ENCODE measurements at places on chromosomes 5 and 9.

- no peak for DNase-seq
Measured at GRCh38 chr5:76576996-76577395, 46.2 kb downstream of the F2RL2 start.

GRCh38 chr9:8857926-8858595 lies 1058.5 kb upstream of the DMAC1 start:
- DNase-seq: peak; percentile 5

DNA sequence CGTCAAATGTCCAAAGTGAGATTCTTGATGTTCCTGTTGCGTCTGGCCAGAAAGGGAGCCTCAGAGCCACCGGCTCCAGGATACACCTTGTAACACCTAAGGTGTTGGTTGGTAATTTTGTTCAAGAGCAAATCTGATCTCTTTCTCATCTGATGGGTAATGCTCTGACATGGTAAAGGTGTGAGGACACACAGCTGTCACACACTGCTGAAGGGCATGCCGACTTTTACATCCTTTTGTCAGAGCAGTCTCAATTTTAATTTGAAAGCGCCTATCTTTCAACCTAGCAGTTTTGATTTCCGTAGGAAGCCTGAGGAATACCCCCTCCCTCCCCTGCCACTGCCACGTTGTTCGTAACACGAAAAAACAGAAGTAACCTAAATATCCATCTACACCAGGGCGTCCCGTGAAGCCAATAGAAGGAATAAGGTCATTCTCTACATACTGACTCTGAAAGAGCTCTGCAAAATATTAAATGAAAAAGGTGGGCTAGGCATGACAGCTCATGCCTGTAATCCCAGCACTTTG lies 57.4 kb downstream of the TSTD2 start:
- DNase-seq: no peak

DNA sequence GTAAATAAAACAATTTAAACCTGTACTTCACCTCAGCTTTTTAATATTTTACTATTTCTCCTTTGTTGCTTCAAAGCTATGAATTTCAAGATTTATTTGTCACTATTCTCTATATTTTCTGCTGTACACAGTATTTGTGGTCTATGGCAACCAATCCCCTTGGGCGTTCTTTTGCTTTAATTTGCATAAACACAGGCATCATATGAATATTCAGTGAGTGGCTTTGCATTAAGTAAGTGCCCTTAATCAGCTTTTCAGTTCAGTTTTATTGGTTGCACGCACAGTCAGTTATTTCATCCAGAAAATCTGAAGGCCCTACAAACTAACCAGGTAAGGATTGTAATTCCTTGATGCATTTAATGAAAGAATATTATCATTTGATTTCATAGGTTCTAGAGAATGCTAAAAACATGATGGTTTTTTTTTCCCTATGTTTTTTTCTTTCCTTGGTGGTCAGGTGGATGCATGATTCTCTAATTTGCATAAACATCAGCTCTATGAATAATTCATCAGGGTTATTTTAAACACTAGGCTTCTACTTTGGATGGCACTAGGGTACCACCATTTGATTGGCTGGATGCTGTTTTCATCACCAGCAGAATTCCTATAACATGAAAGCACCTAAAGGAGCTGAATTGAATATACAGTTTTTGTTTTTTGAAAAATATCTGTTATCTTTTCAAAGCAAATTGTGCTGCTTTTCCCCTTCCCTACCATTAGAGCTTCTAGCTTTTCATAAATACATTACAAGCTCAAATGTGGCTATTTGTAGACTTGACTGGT lies 249.2 kb upstream of the CCNH start:
- no peak for DNase-seq

DNA sequence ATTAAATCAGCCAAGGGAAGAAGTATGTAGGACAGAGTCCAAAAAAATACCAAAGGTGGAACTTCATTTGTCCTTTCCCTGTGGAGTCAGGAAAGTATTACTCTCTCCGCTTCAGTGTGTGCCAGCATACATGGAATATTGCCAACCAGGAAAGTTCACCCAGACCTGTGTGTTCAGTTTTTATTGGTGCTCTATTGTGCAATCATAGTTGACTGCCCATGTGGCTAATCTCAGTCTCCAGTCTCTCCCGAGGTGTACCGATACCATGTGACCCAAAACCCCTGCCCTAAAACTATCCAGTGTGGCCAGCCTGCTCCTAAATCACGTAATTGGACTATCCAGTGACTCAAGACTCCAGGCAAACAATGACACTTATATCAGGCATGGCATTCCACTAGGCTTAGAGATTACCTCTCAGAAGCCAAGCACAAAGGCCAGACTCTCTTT lies 38.8 kb downstream of the NFX1 start:
- DNase-seq: no peak

DNA sequence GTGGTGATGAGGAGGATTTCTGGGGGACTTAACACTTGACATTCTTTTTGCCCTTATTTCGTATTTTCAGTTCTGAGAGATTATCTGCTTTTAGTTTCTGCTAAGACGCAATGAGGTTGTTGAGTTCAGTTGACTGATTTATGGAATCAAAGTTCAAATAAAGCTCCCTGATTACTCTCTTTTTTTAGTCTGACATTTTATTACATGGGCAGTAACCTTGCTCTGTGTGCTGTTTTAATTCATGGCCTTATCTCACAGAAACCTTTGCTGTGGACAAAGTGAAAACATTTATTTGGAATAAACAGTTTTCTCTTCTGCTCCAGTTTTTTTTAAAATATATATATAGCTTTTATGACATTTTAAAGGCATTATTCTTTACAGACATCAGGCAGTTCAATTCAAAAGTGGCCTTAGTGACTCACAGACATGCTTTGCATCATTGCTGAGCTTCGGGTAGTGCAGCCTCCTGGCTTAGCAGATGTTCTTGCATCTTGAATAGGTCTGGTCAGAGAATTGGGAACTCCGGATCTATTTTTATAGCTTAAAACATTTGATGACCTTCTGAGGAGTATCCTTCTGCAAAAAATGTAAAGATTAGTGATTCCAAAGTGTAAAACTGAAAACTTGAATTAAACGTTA lies 162.9 kb downstream of the FAM170A start:
- DNase-seq: no peak

DNA sequence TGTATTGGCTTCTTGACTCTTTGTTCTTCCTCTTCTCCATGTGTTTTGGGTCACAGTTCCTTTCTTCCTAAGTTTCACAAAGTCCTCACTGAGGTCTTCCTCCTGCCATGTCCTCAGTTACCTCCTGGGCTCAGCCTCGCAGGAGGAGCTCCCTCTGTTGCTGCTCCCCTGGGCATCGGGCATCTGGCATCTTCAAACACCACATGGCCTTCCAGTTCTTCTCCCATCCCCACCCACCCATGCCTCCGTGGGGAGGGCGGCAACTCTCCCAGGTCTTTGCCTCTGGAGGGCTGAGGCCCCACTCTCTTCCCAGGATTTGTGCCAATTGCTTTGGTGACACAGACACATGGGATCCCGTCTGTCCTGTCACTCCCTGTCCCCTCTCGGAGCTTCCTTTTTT lies 22.8 kb downstream of the MRPL36 start:
- DNase-seq: no peak

- DNase-seq: no peak
Measured at GRCh38 chr5:71924325-71924724, 182.9 kb upstream of the MAP1B start.

DNA sequence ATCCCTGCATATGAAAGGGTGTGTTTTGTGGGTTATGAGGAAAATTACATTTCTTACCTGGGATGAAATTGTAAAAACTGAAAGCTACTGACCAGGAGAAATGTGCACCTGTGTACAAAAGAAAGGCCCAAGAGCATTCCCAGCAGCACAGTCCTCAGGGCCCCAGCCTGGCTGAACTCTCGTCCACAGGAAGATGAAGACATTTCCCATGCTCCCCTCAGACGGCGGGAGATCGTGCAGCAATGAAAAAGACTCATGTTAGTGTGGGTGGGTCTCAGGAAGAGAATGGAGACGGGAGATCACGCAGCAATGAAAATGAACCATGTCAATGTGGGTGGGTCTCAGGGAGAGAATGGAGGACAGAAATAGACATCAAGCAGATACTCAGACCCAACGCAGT lies 12.6 kb upstream of the LCN15 start:
- DNase-seq: no peak

DNA sequence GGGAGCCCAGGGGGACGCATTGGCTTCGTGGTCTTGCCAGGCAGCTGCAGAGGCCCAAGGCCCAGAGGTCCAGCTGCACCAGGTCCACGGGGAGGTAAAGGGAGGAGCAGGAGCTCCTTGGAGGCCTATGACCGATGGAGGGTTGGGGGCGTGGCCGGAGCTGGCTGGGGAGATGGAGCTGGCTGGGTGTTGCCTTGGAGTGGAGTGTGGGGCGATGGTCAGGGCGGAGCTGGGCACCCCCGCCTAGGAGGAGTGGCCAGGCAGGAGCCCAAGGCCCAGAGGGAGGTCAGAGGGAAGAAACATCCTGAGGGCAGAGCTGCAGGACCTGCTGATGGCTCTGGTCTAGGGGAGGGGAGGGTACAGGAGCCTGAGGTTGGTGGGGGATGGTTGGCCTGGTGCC lies 44.6 kb downstream of the KCNT1 start:
- DNase-seq: no peak

DNA sequence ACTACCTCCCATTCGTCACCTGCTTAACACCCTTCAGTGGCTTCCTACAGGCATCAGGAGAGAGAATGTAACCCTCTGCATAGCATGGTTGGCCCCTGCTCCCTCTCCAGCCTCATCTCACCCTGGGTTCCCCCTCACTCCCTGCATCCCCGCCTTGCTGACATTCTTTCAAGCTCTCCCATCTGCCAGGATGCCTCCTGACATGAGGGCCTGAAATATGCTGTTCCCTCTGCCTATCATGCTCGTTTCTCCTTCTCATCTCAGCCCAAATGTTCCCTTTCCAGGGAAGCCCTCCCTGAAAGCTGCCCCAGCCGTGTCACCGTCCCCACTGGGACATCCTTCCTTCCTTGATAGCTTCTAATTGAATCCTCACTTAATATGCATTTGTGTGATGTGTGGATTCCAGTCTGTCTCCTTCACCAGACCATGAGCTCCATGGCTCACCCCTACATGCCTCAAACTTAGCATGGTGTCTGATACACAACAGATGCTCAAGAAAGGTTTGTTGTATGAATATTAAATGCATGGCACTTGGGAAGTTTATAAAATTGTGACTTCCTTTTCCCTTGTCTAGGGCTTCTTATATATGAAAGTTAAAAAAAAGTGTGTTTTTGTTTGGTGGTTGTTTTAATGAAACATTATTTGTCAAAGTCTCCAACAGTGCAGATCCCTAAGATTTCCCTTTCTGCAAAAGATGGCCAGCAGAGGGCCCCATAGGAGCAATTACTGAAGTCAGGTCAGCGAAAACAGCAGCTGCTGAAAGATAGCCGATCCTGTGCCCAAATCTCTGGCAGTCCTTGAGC lies 7.3 kb upstream of the C5orf58 start:
- peak; percentile 72 for DNase-seq

DNA sequence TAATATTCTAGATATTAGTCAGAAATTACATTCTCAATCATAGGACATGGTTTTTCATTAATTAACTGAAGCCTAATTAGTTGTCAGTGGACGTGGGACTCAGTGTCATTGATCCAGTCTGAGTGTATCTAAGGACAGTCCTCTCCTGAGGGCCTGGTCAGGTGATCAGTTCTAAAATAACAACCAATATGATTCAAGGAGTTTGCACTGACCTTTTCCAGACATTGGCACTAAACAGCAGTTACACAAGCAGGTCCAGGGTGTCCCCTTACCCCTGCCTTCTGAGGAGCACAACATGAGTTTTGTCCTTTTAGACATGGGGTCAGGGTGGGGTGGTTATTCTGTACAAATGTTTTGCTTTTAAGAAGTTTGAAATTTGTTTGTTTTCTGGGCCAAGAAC lies 97.8 kb downstream of the CMYA5 start:
- DNase-seq: no peak

GRCh38 chr9:13993632-13994185 lies 320.2 kb downstream of the NFIB start:
- DNase-seq: no peak

DNA sequence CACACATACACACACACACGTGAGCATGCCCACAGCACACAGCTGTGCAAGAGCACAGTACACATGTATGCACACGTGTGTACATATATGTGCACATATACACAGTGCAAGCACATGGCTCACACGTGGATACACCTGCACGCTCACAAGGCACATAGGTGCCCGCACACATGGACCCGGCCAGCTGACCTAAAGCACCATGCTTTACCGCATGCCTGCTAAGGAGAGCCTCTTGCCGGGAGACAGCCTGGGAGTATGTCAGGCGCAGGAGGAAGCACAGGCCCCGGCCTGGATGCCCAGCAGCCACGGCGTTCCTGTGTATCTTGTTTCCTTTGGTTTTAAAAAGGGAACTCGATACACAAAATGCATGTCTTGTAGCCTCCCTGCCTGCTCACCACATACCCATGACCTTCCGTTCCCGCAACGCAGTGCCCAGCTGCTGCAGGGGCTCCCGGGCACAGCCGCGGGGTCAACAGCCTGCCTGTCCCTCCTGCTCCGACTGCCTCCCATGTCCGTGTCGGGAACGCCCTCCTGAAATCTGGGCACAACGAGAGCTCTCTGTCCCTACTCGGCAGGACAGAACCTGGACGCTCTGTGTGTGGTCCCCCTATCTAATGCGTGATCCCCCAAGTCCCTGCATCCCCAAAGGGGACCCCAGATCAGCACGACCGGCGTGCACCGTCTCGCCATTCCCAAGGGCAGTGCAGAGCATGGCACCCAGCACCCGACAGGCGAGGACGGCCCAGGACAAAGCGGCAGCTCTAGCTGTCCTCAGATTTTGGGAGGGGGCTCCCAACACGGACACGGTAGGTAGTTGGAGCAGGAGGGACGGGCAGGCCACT lies 3.6 kb downstream of the SLC12A7 start:
- DNase-seq: no peak

GRCh38 chr5:82066791-82067190 lies 95.0 kb downstream of the ATG10 start:
- no peak for DNase-seq

DNA sequence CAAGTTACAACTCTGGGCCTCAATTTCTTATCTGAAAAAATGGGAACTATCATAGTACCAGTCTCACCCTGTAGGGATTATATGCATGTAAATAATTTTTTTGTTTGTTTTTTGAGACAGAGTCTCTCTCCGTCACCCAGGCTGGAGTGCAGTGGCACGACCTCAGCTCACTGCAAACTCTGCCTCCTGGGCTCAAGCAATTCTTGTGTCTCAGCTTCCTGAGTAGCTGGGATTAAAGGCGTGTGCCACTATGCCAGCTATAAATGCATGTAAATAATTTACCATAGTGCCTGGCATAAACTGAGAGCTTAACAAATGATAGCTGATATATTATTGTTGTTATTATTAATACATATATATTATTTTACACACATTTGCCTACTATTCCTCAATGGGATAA lies 3.0 kb upstream of the ARHGAP26 start:
- DNase-seq: no peak

- DNase-seq: no peak
Measured at GRCh38 chr5:12095808-12096281, 191.6 kb upstream of the CTNND2 start.

DNA sequence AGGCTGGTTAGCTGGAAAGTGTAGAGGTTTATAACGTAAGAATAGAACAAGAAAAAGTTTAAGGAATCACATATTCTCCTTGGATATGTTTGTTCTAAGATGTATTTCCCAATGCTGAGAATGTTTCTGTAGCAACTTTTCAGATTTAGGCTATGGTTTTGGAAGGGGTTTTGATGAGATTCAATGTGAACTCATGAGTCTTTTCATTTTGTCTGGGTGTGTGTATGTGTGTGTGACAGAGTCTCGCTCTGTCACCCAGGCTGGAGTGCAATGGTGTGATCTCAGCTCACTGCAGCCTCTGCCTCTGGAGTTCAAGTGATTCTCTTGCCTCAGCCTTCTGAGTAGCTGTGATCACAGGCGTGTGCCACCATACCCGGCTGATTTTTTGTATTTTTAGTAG lies 38.6 kb downstream of the RAI14 start:
- no peak for DNase-seq

All from stimulated activated CD4-positive, alpha-beta T cell treated with anti-CD3 and anti-CD28 coated beads, Interleukin-4, amount 100 ng/mL, for 4 hours (primary cell).